Aorta (tissue), 5 donors: ENCODE measurements at places on chromosomes 11 and 22. TPM values are rescaled to one million over a fixed set of nuclear protein-coding genes. Genes with fewer than 3 reads are reported as not detected.

TBC1D10A gene
- 16.7 TPM for polyA plus RNA-seq

- H3K36me3 ChIP-seq = no peaks in the 10 kb centered on the region
- no peak overlapping the region for H3K4me3 ChIP-seq
- no peaks in the 10 kb centered on the region for H3K4me1 ChIP-seq
- no peak overlapping the region for H3K27ac ChIP-seq
- no peaks in the 10 kb centered on the region for H3K27me3 ChIP-seq
Observed at GRCh38 chr11:36041988-36042611, 98.2 kb downstream of the LDLRAD3 start.

HTR3B gene
- not detected for polyA plus RNA-seq

C22orf15 gene
- polyA plus RNA-seq = 0.23 TPM

DNA sequence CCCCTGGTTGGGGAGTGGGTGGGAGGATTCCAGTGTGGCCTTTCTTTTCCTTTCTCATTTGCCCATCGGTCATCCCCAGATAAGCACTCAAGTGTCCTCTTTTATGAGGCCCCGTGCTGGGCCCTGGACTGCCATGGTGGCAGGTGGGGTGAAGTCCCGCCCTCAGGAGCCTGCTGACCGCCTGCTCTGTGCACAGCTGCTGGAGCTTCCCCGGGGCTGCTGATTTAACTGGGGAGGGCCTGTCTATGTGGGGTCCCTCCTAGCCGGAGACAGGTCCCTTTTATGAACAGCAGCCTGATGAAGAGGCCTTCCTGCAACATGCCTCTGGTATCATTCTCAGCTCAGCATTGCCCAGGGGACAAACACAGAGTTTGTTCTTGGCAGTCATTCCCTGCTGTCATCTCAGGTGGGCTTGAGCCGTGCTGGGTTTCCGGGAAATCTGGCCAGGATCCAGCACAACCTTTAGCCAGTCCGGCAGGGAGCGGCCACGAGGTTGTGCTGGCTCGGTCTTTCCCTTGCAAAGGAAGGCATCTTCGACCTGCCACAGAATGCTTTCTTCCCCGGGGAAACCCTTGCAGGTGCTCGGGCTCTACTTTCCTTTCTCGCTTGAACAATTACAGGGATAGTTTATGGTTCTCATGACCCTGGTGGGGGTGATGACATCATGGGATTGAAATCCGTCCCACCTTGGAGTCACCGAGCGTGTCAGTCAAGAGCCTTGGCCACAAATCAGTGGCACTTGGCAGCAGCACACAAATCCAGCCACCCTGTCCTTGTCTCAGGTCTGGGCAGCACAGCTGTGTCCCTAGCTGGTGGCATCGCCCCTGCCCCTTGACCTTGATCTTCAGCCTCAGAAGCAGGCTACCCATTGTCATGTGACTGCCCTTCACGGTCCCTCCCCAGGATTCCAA lies 20.1 kb downstream of the ST14 start:
- H3K27me3 ChIP-seq = no peaks in the 10 kb centered on the region
- DNase-seq = no peak
- H3K4me3 ChIP-seq = no peak overlapping the region
- no peaks in the 10 kb centered on the region for H3K4me1 ChIP-seq

- no peak overlapping the region for H3K4me3 ChIP-seq
- no peaks in the 10 kb centered on the region for H3K36me3 ChIP-seq
- H3K27me3 ChIP-seq = no peaks in the 10 kb centered on the region
- DNase-seq = peak; percentile 70
- no peak overlapping the region for H3K27ac ChIP-seq
Observed at GRCh38 chr11:61149624-61150615, 11.3 kb downstream of the VPS37C start.

DNA sequence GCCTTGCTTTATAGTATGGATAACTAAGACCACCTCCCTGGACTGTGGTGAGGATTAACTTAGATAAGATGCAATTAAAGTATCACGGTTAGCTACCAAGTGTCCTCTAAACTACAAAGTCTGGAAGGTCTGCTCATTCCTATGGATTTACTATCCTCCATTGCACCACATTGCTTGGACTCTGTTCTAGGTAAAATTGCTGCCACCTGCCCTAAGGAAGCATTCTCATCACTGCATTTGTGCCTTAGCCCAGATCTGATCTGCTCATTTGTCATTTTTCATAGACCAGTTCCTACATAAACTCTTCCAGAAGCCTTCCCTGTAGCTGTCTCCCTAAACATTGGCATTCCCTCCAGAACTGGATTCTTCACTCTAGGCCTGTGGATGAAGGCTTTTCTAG lies 380.0 kb downstream of the INSC start:
- no peak overlapping the region for H3K27ac ChIP-seq
- H3K4me1 ChIP-seq = no peaks in the 10 kb centered on the region
- no peak overlapping the region for H3K4me3 ChIP-seq
- no peak for DNase-seq
- H3K36me3 ChIP-seq = no peaks in the 10 kb centered on the region

DNA sequence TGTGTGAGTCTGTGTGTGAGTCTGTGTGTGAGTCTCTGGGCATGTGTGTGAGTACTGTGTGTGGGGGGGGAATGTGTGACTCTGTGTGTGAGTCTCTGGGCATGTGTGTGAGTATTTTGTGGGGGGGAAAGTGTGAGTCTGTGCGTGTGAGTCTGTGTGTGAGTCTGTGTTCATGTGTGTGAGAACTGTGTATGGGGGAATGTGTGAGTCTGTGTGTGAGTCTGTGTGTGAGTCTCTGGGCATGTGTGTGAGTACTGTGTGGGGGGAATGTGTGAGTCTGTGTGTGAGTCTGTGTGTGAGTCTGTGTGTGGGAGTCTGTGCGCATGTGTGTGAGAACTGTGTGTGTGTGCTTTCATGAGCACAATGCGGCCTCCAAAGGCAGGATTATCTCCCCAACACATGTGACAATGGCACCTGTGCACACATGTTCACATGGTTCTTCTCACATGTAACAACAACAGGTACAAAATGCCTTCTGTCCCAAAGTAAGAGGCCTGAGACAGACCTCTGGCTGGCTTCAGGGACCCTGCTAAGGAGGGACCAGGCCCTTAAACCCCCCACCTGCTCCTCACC lies 1.6 kb downstream of the CD5 start:
- H3K27ac ChIP-seq = no peak overlapping the region
- DNase-seq = peak; percentile 8
- no peak overlapping the region for H3K4me3 ChIP-seq
- H3K27me3 ChIP-seq = no peaks in the 10 kb centered on the region
- H3K4me1 ChIP-seq = no peaks in the 10 kb centered on the region
- no peaks in the 10 kb centered on the region for H3K36me3 ChIP-seq

GRCh38 chr11:104534278-104534677 lies 364.0 kb downstream of the CASP12 start:
- DNase-seq = no peak
- H3K36me3 ChIP-seq = no peaks in the 10 kb centered on the region
- no peaks in the 10 kb centered on the region for H3K27me3 ChIP-seq
- H3K4me3 ChIP-seq = no peak overlapping the region

RELT gene
- polyA plus RNA-seq = 1.1 TPM

DNA sequence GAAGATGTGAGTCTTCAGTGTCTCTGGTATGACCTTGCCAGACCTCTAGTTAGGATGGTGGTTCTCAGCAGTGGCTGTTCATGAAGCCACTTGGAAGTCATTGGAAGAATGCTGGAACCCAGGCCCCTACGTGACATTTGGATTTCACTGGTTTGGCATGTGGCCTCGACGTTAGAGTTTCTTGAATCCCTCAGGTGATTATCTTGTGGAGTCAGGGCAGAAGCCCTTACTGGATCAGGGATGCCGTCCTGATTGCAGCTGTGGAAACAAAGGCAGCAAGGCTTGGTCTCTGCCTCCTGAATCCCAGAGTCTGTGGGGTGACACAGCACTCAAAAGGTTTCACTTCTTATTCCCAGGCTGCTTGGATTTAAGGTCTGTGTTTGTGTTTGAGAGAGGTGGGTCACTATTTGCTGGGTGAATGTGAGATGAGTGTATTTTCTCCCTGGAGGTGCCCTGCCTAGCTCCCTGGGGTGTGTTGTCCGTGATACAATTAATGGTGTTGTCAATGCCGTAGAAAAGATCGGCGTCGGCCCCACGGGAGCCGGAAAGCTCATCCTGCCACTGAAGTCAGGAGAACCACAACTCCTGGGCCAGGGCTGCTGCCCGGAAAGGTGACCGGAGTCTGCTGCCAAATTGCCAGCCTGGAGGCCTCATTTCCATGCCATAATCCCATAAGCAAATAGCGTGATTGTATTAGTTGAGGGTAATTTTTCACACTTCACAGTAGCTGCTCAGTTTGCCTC lies 939.0 kb downstream of the BRD1 start:
- no peak overlapping the region for H3K27ac ChIP-seq
- H3K36me3 ChIP-seq = no peaks in the 10 kb centered on the region
- DNase-seq = peak; percentile 56
- no peaks in the 10 kb centered on the region for H3K4me1 ChIP-seq
- no peak overlapping the region for H3K4me3 ChIP-seq
- no peaks in the 10 kb centered on the region for H3K27me3 ChIP-seq

C22orf31 gene
- polyA plus RNA-seq = not detected

BIRC2 gene
- 22.5 TPM for polyA plus RNA-seq

DNA sequence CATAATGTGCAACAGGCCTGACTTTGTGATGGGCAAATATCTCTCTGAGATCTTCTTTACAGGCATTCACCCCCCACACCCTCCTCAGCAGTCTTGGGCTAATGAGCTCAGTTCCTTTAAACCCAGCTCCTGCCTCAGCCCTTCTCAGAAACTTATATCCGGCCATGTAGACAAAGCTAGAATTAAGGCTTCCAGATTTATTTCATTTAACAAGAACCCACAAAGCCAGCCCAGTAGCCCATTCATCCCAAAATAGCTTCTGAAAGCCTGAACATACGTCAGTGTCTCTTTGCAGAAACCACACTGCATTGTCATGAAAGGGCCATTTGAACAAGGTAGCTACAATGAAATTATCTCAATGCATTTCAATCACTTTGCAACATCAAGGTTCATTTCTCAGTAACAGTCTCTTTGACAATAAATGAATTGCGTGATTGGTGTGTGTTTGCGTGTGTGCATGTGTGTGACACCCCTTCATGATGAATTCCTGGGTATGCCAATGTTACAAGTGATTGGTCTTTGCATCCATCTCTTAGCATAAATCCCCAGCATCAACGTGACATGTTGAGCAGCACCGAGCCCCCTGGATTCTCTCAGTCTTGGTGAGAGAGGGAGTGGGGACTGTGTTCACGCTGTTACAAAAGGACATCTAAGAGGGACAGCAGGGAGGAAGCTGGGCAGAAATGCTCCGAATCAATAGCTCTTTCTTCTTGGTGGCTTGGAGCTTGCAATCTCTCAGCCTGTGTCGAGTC lies 299.6 kb downstream of the KIRREL3 start:
- no peak for DNase-seq
- H3K27ac ChIP-seq = no peak overlapping the region
- no peaks in the 10 kb centered on the region for H3K27me3 ChIP-seq
- no peaks in the 10 kb centered on the region for H3K36me3 ChIP-seq
- H3K4me1 ChIP-seq = no peaks in the 10 kb centered on the region

GRCh38 chr11:21564833-21565682 lies 627.8 kb upstream of the ANO5 start:
- no peak overlapping the region for H3K27ac ChIP-seq
- no peaks in the 10 kb centered on the region for H3K27me3 ChIP-seq
- no peak for DNase-seq
- no peaks in the 10 kb centered on the region for H3K36me3 ChIP-seq
- no peak overlapping the region for H3K4me3 ChIP-seq
- no peaks in the 10 kb centered on the region for H3K4me1 ChIP-seq

MB gene
- 2.8 TPM for polyA plus RNA-seq

DNA sequence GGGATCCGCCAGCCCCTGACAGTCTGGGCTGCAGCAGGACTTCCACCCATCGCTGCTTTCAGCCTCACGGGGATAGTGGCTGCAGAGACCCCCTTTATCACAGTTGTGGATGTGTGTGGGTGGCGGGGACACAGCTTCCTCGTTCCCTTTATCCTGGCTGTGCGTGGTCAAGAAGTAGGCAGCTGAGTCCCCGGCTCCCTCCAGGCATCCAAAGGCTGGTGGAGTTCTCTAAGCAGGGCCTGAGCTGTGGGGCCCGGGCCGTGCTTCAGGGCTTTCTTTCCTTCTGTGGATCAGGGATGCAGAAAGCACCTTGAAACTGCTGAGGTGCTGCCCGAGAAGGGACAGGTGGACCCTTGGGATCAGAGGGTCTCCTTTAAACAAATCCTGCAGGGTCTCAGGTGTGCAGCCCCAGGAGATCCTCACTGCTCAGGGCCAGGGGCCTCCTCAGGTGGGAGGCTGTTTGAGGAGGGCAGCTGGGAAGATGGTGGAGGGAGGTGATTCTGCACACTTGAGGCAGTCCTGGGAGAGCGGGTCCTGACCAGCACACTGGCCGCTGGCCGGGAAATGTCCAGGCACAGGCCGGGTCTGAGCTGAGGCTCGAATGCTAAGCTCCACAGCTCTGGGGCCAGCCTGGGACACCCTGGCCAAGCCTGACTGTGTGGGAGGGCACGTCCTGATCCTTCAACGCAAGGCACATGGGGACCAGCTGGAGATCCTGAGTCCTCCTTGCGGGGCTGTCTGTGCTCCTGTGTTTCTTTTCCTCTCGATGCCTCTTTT lies 1024.3 kb downstream of the BRD1 start:
- DNase-seq = peak; percentile 64
- H3K4me1 ChIP-seq = no peaks in the 10 kb centered on the region
- no peaks in the 10 kb centered on the region for H3K27me3 ChIP-seq
- no peaks in the 10 kb centered on the region for H3K36me3 ChIP-seq
- no peak overlapping the region for H3K27ac ChIP-seq

DNA sequence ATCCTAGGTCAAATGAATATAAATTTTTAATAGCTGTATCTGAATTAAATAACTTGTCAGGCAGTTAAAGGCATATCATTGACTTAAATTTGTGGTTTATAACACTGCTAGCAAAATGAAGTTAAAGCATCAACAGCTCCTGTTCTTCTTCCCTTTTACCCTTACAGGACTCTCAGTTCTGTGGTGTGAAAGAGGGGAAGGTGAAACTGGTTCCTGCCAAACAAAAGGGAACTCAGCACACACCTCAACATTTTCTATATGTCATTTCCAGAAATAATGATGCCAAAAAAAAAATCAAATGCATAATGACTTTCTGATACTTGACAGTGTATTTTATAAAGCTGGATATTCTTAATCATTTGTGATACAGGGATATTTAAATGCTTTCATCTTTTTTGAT lies 21.2 kb downstream of the ARL14EP start:
- no peak for DNase-seq
- H3K4me3 ChIP-seq = no peak overlapping the region
- H3K27ac ChIP-seq = no peak overlapping the region
- no peaks in the 10 kb centered on the region for H3K27me3 ChIP-seq
- H3K4me1 ChIP-seq = no peaks in the 10 kb centered on the region

OR5B21 gene
- polyA plus RNA-seq = not detected

- no peaks in the 10 kb centered on the region for H3K4me1 ChIP-seq
- H3K36me3 ChIP-seq = no peaks in the 10 kb centered on the region
- no peak for DNase-seq
- H3K4me3 ChIP-seq = no peak overlapping the region
Observed at GRCh38 chr11:126680700-126681099, 319.9 kb downstream of the KIRREL3 start.

GRCh38 chr11:18727479-18728236 lies 1.7 kb upstream of the IGSF22 start:
- no peak for DNase-seq
- H3K4me3 ChIP-seq = no peak overlapping the region
- no peaks in the 10 kb centered on the region for H3K36me3 ChIP-seq
- H3K27me3 ChIP-seq = no peaks in the 10 kb centered on the region
- H3K27ac ChIP-seq = no peak overlapping the region
- no peaks in the 10 kb centered on the region for H3K4me1 ChIP-seq

OSBP2 gene
- polyA plus RNA-seq = 0.18 TPM

FAT3 gene
- 11.3 TPM for polyA plus RNA-seq
